Dermis microvascular lymphatic vessel endothelial cell (primary cell): ENCODE measurements at places on chromosomes 4 and X.

GRCh38 chr4:17630228-17630627 lies 15.8 kb downstream of the MED28 start:
- DNase-seq, result no peak

- no peak for DNase-seq
Observed at GRCh38 chr4:24824720-24825119, 29.3 kb downstream of the SOD3 start.

GRCh38 chr4:151659601-151660364 lies 101.0 kb downstream of the GATB start:
- DNase-seq, result no peak

DNA sequence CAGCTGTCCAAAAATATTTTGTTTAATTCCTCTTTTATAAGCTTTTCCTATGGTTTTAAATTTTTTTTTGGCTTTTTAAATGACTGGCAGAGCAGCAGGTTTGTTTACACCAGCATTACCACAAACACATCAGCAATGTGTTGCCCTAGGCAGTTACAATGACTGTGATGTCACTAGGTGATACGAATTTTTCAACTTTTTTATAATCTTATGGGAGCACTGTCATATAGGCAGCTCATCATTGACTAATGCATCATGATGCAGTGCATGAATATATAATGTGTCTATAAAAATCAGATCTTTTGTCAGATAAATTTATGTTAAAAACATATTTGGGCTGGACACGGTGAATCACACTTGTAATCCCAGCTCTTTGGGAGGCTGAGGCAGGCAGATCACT lies 231.6 kb upstream of the SLIT2 start:
- no peak for DNase-seq

DNA sequence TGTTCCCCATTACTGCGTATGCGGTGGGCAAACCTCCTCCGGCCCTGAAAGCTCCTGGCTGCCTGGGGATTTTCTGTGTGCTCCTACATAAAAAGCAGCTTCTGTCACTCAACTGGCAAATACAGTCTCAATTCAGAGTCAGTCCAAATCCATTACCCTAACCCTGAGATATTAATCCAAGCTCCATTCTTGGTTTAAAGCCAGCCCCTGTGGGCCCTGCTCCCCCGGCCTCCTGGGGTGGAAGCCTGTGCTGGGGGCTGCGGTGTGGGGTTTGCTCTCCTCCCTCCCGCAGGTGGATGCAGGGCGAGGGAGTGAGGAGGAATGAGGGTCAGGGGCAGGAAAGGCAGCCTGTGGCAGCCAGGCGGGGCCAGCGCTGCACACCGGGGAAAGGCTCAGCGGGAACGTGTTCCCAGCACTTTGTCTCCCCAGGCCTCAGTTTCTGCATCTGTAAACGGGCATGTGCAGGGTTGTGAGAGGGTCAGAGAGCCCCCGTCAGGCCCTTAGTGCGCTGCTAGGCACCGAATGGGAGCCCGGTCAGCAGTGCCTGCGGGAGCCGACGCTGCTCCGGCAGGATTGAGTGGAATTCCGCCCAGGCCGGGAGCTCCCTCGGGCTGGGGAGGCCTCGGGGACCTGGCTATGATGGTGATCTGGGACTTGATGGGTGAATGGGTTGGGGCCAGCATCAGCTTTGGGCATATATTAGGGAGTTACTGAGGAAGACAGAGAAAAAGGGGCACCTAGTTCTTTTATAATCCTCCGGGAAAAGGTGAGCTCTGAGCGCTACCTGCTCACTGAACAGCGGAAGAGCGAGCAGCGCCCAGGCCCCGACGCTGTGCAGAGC lies 6.3 kb upstream of the RGS12 start:
- DNase-seq, result no peak

DNA sequence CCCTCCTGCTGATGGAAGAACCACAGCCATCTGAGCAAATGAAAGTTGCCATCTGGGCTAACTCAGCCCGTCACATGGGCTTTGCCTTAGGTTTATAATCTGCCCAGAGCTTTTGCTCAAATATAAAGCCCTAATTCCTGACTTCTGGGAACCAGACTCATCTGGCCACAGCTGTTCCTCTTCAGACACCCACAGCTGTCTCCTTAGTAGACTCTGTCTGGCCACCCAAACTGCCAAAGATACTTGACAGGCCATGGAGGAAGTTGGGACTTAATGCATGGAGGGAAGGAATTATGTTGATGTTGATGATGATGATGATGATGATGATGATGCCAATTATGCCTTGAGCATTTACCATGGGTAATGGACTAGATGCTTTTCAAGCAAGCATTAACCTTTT lies 8.0 kb downstream of the LGI2 start:
- no peak for DNase-seq

DNA sequence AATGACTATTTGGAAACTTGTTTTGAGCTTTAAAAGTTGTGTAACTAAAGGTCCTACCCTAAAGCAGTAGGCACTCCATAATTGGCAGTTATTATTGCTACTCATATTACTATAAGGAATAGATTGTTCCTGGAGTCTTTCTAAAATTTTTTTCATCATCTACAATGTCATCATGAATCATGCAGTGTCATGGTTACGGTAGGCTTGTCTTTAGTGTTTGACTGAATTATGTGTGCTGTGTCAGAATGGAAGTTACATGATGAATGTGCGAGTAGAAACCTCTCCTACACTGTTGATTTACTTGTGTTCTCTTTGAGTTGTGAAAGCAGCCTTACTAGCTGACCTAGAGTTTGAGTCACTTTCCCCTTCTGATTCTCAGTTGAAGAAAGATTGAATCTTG lies 1099.9 kb downstream of the RAPGEF2 start:
- no peak for DNase-seq

- DNase-seq, result no peak
Observed at GRCh38 chr4:137664046-137664387, 131.7 kb upstream of the PCDH18 start.
